ENCODE measurements at places on chromosomes 2 and 18.
A peak's percentile ranks its signal among the peaks of the same experiment; 100 is the strongest.

- peak; percentile 73 for DNase-seq
These were observed 2.2 kb downstream of the TGIF1 start for GRCh38 chr18:3451989-3452749.

DNA sequence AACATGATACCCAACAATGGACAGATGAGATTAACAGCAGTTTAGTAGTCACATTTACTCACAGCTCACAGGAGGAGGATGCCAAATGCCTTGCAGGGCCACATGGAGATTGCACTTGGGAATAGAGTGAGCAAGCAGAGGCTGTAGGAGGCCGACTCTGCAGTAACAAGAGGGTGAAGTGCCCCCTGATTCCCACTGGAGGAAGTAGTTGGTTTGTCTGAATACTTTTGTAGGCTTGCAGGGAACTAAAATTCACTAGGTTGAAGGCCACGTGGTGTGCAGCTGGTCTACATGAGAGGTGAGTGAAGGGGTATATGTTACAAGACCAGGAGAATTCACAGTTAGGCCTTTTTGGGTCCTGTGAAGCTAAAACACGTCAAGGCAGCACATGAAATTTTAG, 419.3 kb upstream of the TNP1 start:
- DNase-seq, result peak; percentile 80

GRCh38 chr2:209648714-209649113, 122.9 kb upstream of the UNC80 start:
- DNase-seq, result peak; percentile 81

DNA sequence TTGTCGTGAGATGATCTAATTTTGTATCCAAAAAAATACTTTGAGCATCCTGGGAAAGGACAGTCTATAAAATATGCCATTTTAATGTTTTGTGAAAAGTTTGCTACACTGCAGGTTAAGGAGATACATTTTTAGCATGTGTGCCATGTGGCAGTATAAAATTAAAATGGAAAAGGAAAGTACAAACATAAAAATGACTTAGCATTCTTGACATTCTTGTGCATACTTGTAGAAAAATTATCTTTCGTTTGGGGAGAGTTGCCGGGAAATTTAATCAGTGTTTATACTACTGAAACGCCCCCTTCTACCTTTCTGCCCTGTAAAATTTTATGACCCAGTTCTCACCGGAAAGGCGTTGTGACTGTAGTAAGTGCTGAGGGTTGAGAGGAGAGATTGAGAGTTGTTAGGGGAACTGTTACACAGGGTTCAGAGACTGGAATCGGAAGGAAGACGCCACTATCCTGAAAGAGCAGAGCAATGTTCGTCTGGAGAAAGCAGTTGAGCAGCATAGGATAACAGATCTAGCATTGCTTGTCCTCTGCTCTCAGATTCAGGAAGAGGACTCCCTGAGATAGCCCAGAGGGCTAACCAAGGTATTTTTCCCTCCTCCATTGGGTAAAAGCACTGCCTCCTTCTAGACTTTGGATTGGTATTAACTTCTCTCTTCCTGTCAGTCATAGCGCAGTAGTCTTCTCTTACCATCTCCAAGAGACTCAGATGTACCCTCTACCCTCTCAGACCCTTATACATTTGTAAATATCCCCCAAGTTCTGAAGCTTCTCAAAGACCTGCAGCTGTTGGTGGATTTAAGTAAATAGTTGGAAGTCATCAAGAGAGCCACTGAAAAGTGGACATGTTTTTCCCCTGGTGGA, 2.7 kb downstream of the CDH20 start:
- peak; percentile 12 for DNase-seq

DNA sequence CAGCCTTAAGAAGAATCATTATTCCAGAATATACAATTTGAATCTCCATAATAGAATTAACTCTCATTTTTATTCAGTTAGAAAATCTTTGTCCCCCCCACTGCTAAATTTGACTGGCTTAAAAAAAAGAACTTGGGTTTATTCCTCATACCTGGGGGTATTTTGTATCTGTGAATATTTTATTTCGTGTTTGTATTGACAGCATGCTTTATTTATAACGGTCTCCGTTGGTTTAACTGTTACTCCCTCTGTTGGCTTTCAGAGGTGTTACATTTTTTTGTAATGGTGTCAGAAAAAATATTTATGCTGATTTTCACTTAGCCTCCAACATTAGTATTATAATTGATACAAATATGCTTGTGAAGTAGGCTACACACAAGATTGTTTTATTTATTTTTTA, 109.1 kb downstream of the HAUS1 start:
- DNase-seq, result no peak

GRCh38 chr2:146982393-146982846, 862.4 kb upstream of the ACVR2A start:
- peak; percentile 90 for DNase-seq

DNA sequence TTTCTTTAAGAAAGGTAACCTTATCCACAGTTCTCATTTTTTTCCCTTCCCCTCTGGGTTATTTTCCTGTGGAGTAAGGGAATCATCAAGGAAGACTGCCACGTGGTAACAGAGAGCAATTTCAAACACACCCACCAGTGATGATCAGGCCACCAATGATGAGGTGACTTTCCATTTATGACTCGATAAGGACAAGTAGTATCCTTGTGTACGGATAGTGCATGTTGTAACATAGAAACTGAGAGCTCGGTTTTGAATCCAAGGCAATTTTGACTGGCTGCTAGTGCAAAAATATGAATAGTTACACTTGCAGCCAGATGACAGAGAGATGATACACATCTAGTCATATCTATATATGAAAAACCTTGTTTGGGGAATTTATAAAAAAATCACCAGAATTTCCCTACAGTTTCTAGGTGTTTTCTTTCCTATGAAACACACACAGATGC, 143.6 kb upstream of the TCF4 start:
- peak; percentile 30 for DNase-seq

DNA sequence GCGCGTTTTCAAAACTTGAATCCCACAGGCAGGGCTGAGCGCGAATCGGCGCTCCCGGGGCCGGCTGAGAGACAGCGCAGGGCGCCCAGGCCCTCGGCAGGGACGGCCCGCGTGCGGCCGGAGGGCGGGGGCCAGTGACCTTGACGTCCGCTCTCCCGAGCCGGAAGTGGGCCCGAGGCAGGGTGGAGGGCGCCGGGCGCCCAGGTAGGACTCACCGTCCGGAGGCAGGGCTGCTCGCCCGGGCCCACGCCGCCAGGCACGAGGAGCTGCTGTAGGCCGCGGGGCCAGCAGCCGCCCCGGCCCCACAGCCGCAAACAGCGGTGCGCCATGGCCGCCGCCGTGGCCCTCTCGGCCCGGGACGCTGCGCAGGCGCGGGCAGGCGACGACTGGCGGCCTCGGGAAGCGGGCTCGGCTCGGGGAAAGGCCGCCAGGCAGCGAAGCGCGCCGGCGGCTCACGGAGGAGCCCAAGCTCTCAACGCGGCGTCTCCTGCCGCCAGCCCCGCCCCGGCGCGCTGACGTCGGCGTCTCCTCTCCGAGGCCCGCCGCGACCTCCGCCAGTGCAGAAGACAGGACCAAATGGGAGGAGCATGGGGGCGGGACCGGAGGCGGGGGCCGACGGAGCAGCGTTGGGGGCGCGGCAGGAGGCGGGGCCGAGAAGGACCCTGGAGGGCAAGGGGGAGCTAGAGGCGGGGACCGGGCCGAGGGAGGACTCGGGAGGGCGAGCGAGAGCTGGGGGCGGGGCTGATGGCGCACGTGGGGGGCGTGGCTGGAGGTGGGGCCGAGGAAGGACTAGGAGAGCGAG, at the start of gene AFG3L2:
Gene AFG3L2, minus strand, starts transcription at position 474 of the 802 bp plus-strand sequence. Its CDS starts 145 bp downstream, at position 329.
- DNase-seq, result peak; percentile 40

- DNase-seq, result no peak
These were observed 21.8 kb downstream of the TMSB10 start for GRCh38 chr2:84927275-84927627.

- DNase-seq, result peak; percentile 18
These were observed 311.9 kb downstream of the CCDC178 start for GRCh38 chr18:33128581-33128980.

- DNase-seq, result no peak
These were observed 615 bp upstream of the USP39 start for GRCh38 chr2:85615413-85615728.

GRCh38 chr2:197813093-197813787, 8.8 kb downstream of the PLCL1 start:
- DNase-seq, result peak; percentile 68

GRCh38 chr2:134020608-134021007, 233.3 kb upstream of the MGAT5 start:
- DNase-seq, result no peak

GRCh38 chr18:67586101-67586500, 69.6 kb upstream of the DSEL start:
- no peak for DNase-seq

DNA sequence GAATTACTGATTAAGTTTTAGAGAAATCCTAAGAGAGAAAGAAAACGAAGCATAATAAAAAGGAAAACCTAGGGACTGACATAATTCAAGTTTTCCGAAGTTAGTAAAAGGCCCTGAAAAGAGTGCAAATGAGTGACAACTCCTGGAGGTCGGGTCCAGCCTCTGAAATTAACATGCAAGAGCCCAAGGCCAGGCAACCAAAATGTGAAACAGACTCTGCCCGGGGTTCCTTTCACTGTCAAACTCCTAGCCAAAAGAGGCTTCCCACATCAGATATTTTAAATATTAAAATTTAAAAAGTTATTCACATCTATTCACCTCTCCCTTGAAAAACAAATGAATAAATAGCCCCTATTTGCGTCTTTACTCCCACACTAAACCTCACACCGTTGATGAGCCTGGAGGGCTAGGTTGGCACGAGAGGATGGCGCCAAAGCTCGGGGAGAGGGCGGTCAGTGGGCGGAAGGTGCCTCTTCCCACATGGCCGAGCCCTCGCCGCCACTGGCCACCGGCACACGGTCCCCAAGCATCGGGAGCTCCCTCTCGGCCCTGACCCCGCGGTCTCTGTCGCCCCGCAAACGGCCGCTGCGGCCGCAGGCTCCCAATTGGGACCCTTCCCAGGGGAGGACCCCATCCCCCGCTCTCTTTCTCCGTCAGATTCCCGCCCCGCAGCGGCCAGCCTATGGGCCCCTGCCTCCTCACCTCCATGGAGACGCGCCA, 630 bp downstream of the PPM1G start:
- DNase-seq, result no peak

- DNase-seq, result peak; percentile 61
These were observed 64.0 kb upstream of the CABLES1 start for GRCh38 chr18:23071285-23071684.

GRCh38 chr2:223625652-223626051, 23.5 kb upstream of the SCG2 start:
- no peak for DNase-seq

DNA sequence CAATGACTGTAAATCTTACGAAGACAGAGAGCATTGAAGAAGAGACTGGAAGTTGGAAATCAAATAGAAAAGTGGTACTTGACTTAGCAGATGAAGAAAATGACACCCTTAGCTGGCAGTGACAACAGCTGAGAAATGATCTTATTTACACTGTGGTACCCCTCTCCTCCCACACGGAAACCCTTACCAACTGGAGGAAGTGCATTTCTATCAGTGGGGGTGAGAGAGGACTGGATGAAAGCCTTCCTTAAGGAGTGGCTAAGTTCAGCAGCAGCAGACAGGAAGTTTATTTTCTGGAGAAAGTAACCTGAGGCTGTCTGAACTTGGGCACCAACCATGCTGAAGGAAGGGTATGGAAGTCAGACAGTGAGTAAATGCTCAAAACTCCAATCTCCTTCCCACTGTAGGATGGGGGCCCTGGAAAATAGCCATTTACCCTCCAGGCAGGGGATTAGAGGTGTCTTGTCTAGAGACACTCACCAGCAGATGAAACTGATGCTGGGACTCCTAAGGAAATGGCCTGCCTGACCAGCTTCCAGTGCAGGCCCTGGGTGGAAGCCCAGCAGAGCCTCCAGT, 160.2 kb upstream of the NCK2 start:
- DNase-seq, result no peak

DNA sequence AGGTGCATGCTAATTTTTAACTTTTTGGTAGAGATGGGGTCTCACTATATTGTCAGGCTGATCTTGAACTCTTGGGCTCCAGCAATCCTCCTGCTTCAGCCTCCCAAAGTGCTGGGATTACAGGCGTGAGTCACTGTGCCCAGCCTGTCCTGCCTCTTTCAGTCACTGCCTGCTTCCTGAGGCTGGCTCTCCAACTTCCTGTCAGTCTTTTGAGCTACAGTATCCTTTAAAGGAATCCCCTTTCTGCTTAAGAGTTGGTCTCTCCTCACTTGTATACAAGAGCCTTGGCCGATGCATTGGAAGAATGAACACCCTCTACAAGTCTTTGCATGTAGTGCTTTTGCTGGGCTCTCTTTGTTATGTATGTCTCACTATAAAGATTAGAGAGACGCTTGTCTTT, 88.4 kb upstream of the SMAD2 start:
- DNase-seq, result no peak

DNA sequence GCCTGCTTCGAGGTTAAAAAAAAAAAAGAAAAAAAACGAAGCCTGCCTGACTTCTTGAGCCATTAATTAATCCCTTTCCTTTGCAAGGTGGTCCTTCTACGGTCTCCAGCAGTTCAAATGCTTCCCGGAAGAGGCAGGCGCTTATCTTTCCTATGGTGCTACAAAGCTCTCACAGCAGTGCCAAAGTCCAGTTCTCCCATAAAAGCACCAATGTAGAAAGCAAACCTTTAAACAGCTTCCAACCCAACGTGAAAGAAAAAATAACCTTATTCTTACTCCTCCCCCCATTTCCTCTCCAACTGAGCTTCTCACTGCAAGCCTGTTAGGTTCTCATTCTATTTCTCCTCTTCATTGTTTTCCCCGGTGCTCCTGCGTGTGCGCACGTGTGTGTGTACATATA, 317.4 kb upstream of the SOX11 start:
- no peak for DNase-seq

GRCh38 chr2:179243046-179243445, 21.6 kb downstream of the SESTD1 start:
- no peak for DNase-seq

DNA sequence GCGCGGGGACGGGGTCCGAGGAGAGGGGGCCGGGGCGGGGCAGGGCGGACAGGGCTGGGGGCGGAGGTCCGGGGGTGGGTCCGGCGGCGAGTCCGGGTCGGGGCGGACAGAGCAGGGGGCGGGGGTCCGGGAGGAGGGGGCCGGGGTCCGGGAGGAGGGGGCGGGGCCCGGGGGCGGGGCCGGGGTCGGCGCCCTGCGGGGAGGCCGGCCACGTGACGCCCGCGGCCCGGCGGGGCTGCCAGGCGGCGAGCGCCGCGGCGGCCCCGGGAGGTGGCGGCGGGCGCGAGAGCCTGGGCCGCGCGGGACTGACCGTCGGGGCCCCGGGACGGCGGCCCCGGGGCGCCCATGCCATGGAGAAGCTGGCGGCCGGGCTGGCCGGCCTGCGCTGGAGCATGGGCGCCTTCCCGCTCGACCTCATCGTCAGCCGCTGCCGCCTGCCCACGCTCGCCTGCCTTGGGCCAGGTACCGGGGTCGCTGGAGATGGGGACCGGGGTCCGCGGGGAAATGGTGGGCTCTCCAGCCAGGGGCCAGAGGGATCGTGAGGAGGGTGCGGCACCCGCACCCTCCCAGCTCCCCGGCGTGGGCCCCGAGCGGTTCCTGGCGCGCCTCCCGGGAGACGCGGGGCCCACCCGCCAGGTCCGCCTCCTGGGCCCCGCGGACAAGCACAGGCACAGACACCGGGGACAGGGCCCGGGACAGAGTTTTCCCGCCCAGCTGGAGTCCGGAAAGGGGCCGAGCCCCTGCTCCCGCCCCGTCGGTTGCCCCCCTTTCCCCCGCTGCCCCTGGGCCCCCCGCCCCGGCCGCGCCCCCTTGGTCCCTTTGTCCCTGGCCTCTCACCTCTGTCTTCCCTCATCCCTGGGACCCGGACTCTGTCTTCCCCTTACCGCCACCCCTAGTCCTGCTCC, at the start of gene GAREM2:
Gene GAREM2, plus strand, starts transcription at position 218 of the 905 bp plus-strand sequence. Its CDS starts 133 bp downstream, at position 351.
- no peak for DNase-seq

- no peak for DNase-seq
These were observed 13.9 kb downstream of the DYSF start for GRCh38 chr2:71467180-71467815.
